ENCODE measurements at places on chromosomes 1 and 21.
A peak's percentile ranks its signal among the peaks of the same experiment; 100 is the strongest.

GRCh38 chr1:53298045-53298637 lies 29.7 kb downstream of the LRP8 start:
- no peak for DNase-seq

DNA sequence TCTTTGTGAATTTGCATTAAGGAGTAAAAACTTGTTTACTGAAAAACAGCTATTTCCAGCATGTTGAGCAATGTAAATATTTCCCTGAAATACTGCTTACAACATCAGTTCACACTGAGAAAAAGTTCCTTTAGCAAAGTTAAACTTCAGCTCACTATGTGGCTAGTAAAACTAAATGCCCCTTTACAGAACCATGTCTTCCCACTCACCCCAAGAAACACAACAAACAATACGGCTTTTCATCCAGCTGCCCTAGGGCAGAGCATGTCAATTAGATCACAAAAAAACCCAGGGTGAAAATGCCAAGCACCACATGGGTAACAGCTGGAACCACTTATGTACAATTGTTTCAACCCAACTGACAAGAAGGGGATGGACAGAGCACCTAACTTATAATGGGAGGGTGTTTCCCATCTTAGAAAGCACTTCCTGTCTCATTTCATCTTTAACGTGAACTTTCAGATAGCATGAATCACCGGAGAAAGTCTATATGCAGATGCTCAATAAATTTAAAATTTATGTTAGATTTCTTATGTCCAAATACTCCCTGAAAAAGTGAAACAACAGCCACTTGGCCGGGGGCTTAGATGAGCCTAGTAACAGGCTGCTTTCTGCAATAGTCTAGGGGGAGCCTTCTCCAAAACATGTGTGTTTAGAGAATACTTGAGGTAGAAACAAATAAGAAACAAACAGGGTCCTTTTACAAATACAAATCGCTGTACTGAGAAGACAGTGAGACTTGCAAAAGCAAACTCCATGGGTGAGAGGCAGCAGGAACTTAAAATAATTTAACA lies 6.6 kb downstream of the NID1 start:
- DNase-seq: no peak

DNA sequence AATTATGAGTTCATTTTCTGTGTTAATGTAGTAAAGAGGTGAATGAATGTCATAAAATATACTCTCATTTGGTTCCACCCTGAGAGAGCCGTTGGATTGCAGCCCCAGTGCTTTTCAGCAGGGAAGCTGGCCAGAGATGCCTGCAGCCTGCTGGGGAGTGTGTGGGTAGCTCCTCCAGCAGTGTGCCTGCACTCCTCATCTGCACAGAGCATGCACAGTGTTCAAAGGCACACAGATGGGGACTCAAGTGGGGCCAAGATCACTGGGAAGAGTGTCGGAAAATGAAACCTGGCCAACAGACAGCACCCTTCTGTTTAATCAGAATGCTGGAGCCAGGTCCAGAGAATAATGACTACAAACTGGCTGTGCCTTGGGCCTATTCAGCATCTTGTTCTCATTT lies 206.8 kb downstream of the ST6GALNAC3 start:
- DNase-seq: no peak

- DNase-seq: no peak
Observed at GRCh38 chr21:17334484-17334883, 178.4 kb upstream of the CXADR start.

- no peak for DNase-seq
Observed at GRCh38 chr1:211685823-211686222, 10.4 kb upstream of the NEK2 start.

DNA sequence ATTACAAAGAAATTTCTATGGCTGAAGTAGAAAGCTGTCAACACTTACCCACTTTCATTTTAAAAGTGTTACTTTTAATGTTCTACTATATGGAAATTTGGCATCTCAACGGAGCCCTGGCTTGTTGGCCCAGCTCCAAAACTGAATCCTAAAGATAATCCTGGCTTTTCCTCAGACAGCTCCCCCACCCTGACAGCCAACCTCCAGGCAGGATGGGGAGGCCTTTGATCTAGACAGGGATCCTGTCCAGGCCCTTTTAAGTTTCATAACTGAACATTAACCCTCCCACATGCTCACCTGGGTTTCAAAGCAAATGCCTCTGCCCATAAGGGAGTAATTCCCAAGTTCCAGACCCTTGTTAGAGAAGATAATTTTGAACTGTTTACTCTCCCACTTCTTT lies 99.3 kb upstream of the RALGPS2 start:
- DNase-seq: no peak

DNA sequence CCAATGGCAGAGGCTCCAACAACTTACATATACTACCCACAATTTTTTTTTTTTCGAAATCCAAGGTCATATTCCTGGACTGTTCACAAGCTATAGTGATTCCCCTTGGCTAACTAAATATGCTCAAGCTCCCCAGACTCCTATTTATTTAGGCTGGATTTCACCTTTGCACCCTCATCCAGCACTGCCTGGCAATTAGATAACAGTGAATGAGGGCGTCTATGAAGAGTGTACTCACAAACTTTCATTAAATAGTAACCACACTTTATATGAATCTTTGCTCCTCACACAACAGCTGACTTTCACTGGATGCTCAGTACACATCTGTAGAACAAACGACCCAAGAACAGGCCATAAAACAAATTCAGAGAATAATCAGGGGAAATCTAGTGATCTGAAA lies 51.6 kb downstream of the DSCAM start:
- DNase-seq: no peak

DNA sequence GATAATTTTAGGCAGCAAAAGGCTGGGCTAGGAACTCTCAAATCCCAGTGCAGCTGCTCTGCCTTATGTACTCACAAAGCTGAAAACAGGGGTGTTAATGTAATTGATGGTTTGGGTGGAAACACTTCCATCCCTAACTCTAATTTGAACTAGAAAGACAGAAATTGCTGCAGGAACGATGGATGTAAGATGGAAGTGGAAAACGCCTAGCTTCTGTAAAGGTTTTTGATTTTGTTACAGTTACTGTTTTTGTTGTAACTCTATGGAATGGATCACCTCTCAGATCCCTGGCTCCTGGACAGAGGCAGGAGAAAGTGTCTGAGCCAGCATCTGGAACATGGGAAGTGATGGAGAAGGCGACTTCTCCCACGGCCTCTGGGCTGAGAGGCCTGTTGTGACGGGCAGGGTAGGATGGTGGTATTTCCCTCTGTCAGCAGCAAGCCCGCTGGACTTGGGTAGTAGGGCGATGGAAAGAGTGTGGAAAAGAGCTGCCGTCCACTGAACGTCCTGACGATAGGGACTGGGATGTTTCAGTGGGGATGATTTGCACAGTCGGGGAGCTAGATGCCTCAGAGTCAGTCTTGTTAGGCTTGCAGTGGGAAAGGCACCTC lies 1.6 kb downstream of the TRAF5 start:
- no peak for DNase-seq

DNA sequence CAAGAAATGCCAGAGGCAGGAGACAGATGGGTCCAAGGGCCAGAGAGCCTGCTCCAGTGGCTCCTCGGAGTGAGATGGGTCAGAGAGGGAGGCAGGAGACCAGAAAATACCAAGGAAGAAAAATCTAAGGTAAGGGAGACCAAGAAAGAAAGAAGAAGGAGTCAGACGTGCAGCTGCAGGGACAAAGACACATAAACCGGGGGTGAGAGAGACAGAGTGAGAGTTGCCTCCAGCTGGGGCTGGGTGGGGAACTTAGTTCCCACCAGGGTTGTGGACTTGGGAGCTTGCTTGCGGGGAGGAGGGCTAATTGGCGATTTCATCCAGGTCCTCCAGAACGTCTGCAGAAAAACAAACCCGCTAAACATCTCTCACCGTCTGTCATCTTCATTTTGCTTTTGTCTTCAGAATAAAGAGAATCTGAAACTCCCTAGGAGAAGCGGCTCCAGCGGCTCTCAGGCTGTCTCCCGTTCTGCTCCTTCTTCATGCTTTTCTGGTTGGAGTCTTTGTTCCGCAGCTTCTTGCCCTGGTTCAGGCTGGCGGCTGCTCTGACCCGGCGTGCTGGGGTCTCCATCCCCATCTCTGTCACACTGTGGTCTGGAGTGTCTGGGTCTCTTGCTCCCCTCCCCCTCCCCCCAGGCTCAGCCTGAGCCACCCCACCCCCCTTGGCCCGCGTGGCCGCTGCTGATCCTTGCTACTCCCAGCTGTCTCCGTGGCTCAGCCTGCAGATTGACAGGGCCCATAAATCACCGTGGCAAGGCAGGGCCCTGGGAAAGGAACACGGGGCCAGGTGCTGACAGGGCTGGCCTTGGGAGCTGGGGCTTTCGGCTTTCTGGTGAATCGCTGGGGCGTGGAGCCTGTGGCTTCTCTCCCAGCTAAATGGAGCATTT lies 66.6 kb downstream of the UBIAD1 start:
- peak; percentile 1 for DNase-seq

GRCh38 chr1:218459878-218460711 lies 115.0 kb downstream of the TGFB2 start:
- DNase-seq: peak; percentile 59

DNA sequence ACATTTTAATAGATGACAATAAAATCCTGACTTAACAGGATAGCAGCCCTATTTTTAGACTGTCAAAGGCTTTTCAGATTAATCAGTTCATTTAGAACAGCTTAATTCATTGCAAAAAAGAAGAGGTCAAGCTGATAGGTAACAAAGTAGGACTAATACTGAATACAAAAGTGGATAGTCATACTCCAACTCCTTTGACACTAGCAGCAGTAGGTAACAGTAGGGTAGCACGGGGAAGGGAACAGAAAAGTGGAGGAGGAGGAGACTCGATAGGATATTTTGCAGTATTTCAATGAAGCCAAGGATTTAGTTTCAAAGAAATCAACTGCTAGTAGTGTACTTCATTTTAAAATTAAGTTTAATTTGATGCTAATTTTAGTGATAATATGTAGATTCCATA lies 51.1 kb downstream of the USP1 start:
- DNase-seq: no peak
